Vagina (tissue), 2 donors: ENCODE measurements at places on chromosomes 4 and X. TPM values are rescaled to one million over a fixed set of nuclear protein-coding genes. Genes with fewer than 3 reads are reported as not detected.
A peak's percentile ranks its signal among the peaks of the same experiment; 100 is the strongest.

DNA sequence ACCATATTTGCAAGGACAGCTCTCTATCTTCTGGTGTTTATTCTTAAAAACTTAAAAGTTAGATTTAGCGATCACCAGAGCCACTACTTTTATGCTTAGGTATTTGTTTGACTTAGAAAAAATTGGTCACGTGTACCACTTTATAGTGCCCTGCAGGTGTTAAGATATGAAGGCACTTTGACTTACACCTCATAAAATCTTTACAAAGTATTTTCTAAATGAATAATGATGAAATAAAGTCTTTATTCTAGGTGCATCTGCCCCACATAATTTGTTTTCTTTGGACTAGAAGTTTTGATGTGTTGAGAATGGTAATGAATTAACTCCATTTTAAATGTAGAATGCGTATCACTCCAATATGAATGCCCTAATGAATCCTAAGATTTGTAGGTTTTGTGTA lies 2.9 kb downstream of the FMR1 start:
- no peak overlapping the region for H3K27ac ChIP-seq
- peaks cover 30% of the 10 kb centered on the region for H3K4me1 ChIP-seq
- no peaks in the 10 kb centered on the region for H3K27me3 ChIP-seq
- no peaks in the 10 kb centered on the region for H3K36me3 ChIP-seq
- DNase-seq: no peak
- H3K4me3 ChIP-seq: no peak overlapping the region

- no peak overlapping the region for H3K27ac ChIP-seq
- H3K4me3 ChIP-seq: no peak overlapping the region
- no peak for DNase-seq
- H3K27me3 ChIP-seq: no peaks in the 10 kb centered on the region
- no peaks in the 10 kb centered on the region for H3K36me3 ChIP-seq
Observed at GRCh38 chr4:83281307-83281706, 3.3 kb downstream of the COQ2 start.

- no peaks in the 10 kb centered on the region for H3K27me3 ChIP-seq
- no peaks in the 10 kb centered on the region for H3K36me3 ChIP-seq
- peak within 1 kb of the TSS; percentile 81 for H3K27ac ChIP-seq
- DNase-seq: peak; percentile 86
Observed at GRCh38 chrX:101550362-101550750, at the start of gene ARMCX1. Gene ARMCX1, plus strand, starts transcription at chrX:101550547. Its CDS starts 2,384 bp downstream, at chrX:101552931.

DNA sequence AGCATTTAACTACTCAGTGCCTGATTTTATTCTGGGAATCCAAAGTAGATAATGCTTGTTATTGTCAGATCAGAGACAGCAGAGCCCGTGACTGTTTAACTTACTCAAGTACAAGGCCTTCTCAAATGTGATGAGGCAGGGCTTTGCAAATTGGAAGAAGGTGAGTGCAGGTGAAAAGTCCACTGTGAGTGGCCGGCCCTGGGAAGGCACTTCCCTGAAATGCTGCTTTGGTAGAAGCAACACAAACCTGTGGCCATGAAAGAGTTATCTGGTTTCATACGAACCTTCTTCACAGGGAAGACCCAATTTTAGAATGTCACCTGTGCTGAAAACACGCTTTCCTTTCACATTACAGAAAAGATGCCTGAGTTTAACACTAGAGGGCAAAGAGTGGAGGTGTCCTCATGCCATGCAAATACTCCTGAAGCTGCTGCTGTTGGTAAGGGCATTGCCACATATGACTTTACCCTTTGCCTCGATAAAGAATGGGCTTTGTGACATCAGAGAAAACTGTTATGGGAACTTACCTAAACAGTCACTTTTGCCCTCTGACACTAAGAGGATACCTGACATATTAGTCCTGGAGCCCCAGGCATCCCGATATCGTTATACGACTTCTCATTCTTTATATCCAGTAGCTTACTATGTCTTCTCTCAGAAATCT lies 8.0 kb downstream of the PPARGC1A start:
- H3K4me3 ChIP-seq: no peak overlapping the region
- peaks cover 17% of the 10 kb centered on the region for H3K4me1 ChIP-seq
- H3K36me3 ChIP-seq: no peaks in the 10 kb centered on the region
- H3K27ac ChIP-seq: no peak overlapping the region

GRCh38 chr4:176988226-176988625 lies 195.5 kb upstream of the VEGFC start:
- H3K36me3 ChIP-seq: no peaks in the 10 kb centered on the region
- H3K4me3 ChIP-seq: no peak overlapping the region
- H3K4me1 ChIP-seq: no peaks in the 10 kb centered on the region
- H3K27ac ChIP-seq: no peak overlapping the region
- H3K27me3 ChIP-seq: no peaks in the 10 kb centered on the region
- DNase-seq: no peak

- no peaks in the 10 kb centered on the region for H3K4me1 ChIP-seq
- H3K36me3 ChIP-seq: no peaks in the 10 kb centered on the region
- H3K27ac ChIP-seq: no peak overlapping the region
- H3K4me3 ChIP-seq: no peak overlapping the region
- no peaks in the 10 kb centered on the region for H3K27me3 ChIP-seq
- no peak for DNase-seq
Observed at GRCh38 chr4:83115656-83116285, 1.2 kb upstream of the PLAC8 start.

- H3K4me3 ChIP-seq: no peak overlapping the region
- H3K27ac ChIP-seq: no peak overlapping the region
- no peaks in the 10 kb centered on the region for H3K27me3 ChIP-seq
- DNase-seq: no peak
- H3K36me3 ChIP-seq: no peaks in the 10 kb centered on the region
Observed at GRCh38 chr4:69836287-69836686, 23.7 kb downstream of the SULT1E1 start.

GRCh38 chr4:148118633-148119032 lies 323.6 kb downstream of the NR3C2 start:
- no peak overlapping the region for H3K4me3 ChIP-seq
- H3K36me3 ChIP-seq: peaks cover 5% of the 10 kb centered on the region
- no peak overlapping the region for H3K27ac ChIP-seq
- no peaks in the 10 kb centered on the region for H3K27me3 ChIP-seq
- H3K4me1 ChIP-seq: no peaks in the 10 kb centered on the region
- DNase-seq: no peak

DNA sequence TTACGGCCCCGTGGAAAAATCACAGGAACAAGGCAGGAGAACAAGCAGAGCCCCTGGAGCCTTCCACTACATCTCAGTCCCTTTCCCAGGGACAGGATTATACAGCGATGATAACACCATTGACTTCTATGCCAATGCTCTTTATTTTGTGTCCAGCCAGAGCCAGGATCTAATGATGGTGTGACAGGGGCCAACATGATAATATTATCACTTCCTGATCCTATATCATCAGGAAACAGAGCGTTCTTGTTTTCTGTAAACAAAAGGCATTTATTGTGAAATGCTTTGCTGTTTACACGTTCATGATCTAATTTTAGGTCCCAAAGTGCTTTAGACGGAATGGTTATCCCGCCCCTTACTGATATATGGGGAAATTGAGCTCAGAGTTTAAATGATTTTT lies 12.8 kb downstream of the TMPRSS11E start:
- H3K36me3 ChIP-seq: no peaks in the 10 kb centered on the region
- H3K27ac ChIP-seq: no peak overlapping the region
- H3K4me1 ChIP-seq: no peaks in the 10 kb centered on the region

DNA sequence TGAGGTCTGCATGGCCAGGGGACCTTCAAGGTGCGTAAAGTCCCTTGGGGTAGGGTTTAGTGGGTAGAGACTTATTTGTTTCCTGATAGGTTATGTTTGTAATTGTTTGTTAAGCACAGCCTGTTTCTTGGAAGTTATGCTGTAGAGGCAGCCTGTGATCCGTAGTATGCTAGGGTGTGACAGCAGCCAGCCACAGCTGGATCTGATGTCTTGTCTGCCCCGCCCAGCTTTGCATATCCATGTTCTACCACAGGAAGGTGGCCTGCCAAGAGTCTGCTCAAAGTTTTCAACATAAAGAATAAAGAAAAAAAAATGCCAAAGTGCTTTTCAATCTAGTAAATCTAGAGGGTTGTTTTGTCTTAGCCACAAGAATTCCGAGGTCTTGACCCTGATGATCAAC lies 19.1 kb upstream of the PRRG3 start:
- H3K36me3 ChIP-seq: no peaks in the 10 kb centered on the region
- no peaks in the 10 kb centered on the region for H3K4me1 ChIP-seq
- H3K27ac ChIP-seq: no peak overlapping the region
- no peak for DNase-seq
- no peaks in the 10 kb centered on the region for H3K27me3 ChIP-seq

GRCh38 chrX:54043541-54044125 lies 640 bp downstream of the PHF8 start:
- peak overlapping the region; percentile 54 for H3K4me3 ChIP-seq
- no peaks in the 10 kb centered on the region for H3K4me1 ChIP-seq
- no peak for DNase-seq

- H3K36me3 ChIP-seq: no peaks in the 10 kb centered on the region
- H3K4me1 ChIP-seq: no peaks in the 10 kb centered on the region
- H3K27ac ChIP-seq: no peak overlapping the region
- no peak overlapping the region for H3K4me3 ChIP-seq
- no peaks in the 10 kb centered on the region for H3K27me3 ChIP-seq
Observed at GRCh38 chr4:78174891-78175290, 117.8 kb downstream of the FRAS1 start.

- no peak overlapping the region for H3K27ac ChIP-seq
- no peaks in the 10 kb centered on the region for H3K27me3 ChIP-seq
- no peaks in the 10 kb centered on the region for H3K36me3 ChIP-seq
- no peak overlapping the region for H3K4me3 ChIP-seq
- no peak for DNase-seq
Observed at GRCh38 chr4:127624173-127624572, 8.6 kb upstream of the INTU start.

GRCh38 chr4:20087522-20087911 lies 164.2 kb upstream of the SLIT2 start:
- H3K27ac ChIP-seq: no peak overlapping the region
- H3K4me3 ChIP-seq: no peak overlapping the region
- no peaks in the 10 kb centered on the region for H3K27me3 ChIP-seq
- H3K4me1 ChIP-seq: no peaks in the 10 kb centered on the region
- no peaks in the 10 kb centered on the region for H3K36me3 ChIP-seq

DNA sequence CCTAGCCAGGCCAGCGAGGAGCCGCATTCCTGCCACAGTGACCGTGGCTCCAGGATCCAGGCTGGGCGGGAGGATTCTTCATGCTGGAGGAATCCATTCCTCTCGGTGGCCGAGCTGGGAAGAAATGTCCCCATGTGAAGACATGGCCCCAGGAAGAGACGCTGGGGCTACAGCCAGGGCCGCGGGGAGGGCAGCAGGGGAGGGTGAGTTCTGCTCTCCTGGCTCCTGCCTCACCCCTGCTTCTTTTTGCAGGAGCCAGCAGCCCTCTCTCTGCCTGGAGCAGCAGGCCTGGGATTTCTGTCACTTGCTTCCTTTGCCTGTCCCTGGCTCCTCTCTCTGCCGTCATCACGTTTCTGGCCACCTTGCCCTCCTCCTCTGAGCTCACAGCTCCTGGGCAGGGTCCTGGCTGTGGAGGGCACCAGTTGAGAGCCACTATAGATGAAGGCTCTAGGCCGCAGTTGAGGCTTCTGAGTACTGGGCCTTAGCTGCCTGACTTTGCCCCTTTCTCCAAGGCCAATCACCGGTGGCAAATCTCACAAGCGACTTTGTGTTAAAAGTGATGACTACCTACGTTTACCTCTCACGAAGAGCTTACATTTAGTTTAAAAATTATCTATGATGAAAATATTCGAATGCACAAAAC lies 48.3 kb downstream of the ENPP6 start:
- no peak for DNase-seq
- H3K4me1 ChIP-seq: peaks cover 5% of the 10 kb centered on the region
- H3K4me3 ChIP-seq: no peak overlapping the region
- H3K36me3 ChIP-seq: no peaks in the 10 kb centered on the region
- no peak overlapping the region for H3K27ac ChIP-seq

GRCh38 chr4:31114816-31115215 lies 394.6 kb downstream of the PCDH7 start:
- H3K4me1 ChIP-seq: no peaks in the 10 kb centered on the region
- H3K36me3 ChIP-seq: no peaks in the 10 kb centered on the region
- no peaks in the 10 kb centered on the region for H3K27me3 ChIP-seq
- no peak overlapping the region for H3K27ac ChIP-seq

DNA sequence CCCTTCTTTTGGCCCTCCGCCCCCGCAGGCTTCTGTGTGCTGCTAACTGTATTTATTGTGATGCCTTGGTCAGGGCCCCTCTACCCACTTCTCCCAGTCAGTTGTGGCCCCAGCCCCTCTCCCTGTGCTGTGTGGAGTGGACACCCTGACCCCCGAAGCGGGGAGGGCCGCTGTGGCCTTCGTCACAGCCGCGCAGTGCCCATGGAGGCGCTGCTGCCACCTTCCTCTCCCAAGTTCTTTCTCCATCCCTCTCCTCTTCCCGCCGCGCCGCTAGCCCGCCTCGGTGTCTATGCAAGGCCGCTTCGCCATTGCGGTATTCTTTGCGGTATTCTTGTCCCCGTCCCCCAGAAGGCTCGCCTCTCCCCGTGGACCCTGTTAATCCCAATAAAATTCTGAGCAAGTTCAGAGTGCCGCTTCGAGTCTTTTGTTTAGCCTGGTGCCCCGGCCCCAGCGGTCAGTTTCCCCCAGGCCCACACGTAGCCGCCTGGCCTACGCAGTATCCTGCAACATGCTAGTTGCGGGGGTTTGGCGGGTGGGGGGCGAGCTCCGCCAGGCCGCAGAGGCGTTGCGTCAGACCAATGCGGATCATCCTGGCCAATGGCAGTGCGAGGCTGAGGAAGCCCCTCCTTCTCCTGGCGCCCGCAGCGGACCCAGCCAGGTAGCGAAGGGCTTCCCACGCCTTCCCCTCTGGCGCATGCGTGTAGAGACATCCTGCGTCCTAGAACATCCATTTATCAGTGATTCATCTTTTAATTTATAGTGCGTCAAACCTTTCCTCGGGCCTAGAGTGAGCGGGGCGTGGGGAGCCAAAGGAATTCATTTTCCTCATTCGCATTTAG lies 5.6 kb upstream of the KANTR start:
- H3K36me3 ChIP-seq: no peaks in the 10 kb centered on the region
- no peaks in the 10 kb centered on the region for H3K27me3 ChIP-seq
- H3K27ac ChIP-seq: peak overlapping the region; percentile 94

DNA sequence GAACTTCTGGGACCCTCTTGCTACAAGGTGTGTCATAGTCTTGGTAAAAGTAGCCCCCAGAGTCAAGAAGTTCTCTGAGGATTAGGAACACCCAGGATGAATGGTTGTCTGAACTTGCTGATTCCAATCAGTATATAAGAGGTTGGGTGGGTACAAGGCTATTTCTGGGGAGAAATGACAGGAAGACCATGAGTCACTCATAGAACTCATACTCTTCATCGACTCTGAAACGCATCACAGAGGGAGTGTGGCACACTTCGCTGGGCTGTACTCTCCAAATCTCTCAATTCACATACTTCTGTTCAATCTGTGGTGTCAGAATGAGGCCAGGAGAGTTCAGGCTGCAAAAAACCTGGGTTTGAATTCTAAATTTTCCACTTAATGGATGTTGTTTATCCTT lies 193.2 kb upstream of the LEF1 start:
- H3K36me3 ChIP-seq: no peaks in the 10 kb centered on the region
- H3K4me1 ChIP-seq: no peaks in the 10 kb centered on the region
- H3K4me3 ChIP-seq: no peak overlapping the region
- H3K27me3 ChIP-seq: no peaks in the 10 kb centered on the region

- H3K4me1 ChIP-seq: no peaks in the 10 kb centered on the region
- no peak for DNase-seq
- no peak overlapping the region for H3K4me3 ChIP-seq
- no peaks in the 10 kb centered on the region for H3K36me3 ChIP-seq
Observed at GRCh38 chr4:100489305-100489704, 28.5 kb downstream of the EMCN start.

The EGF gene
- total RNA-seq: 0.74 TPM

The CD99L2 gene
- 23.8 TPM for total RNA-seq

The FGG gene
- total RNA-seq: not detected

The PDK3 gene
- 23.3 TPM for total RNA-seq

The RXFP1 gene
- total RNA-seq: 1.5 TPM
